ENCODE measurements at places on chromosomes 3 and 15. TPM values are rescaled to one million over a fixed set of nuclear protein-coding genes. Genes with fewer than 3 reads are reported as not detected.

The HES1 gene
- total RNA-seq: 59.3 TPM

The PP2D1 gene
- total RNA-seq: not detected

The SLC6A1 gene
- total RNA-seq: 0.55 TPM

GRCh38 chr3:55169161-55169560 lies 241.3 kb upstream of the LRTM1 start:
- no peak overlapping the region for H3K27ac ChIP-seq
- no peak for DNase-seq
- no peaks in the 10 kb centered on the region for H3K36me3 ChIP-seq
- H3K27me3 ChIP-seq: no peaks in the 10 kb centered on the region

DNA sequence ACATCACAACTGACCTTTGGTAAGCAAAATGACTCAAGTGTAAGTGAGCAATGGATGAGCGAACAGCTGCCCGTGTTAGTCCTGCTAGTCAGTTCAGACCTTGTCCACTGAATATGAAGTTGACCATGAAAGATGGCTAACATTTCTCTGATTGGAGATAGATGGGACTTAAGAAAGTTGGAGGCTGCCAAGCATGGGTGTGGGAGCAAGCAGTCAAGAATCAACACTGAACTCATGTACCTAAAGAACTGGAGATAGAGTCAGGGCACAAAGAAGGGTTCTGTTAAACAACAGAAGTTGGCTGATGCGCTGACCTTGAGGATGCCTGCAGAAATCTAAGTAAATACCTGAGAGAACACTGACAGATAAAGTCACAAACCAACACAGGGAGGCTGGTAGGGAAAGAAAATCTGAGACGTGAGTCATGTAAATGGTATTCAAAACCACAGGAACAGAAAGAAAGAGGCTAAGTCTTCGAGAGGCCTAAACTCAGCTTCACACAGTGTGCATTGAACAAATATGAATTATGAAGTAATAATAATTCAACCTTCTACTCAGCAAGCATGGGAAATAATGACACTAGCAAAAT lies 30.7 kb upstream of the ANPEP start:
- DNase-seq: no peak
- H3K4me3 ChIP-seq: no peak overlapping the region
- H3K36me3 ChIP-seq: no peaks in the 10 kb centered on the region
- no peaks in the 10 kb centered on the region for H3K27me3 ChIP-seq
- H3K27ac ChIP-seq: no peak overlapping the region

DNA sequence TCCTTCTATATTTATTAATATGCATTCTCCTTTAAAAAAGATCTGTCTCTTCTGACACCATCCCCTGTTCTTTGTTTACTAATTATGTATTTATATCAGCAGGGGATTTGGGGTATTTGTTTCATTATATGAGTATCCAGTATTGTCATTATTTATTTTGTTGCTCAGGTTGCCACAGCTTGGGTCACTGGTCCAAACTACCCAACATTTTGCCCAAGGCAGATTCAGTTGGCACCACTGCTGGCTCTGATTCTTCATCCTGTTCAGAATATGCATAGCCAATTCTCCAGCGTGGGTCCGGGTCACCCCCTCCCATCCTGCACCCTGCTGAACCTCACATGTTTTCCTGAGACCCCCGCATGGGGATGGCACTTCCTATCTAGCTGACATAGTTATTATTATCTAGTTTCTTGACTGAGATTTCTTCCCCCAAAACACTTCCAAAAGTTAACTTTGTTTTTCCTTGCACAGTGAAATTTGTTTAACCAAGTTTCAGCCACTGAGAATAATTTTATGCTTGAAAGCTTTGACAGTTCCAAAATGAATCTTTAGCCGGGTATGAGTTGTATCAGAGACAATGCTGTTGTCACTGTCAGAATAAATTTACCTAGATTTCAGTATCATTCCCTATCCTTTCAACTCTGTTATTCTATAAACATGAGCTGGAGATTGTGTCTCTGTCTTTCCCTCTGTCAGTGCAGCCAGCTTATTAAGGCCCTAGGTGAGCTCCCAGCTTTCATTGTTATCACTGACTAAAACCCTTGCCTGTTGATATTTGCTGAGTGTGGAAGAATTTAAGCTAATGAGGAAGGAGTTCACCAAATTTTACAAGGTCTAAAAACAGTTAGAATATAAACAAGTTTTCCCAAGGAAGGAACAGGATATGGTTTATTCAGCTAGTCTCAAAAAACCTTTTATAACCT lies 70.3 kb downstream of the TGFBR2 start:
- no peak for DNase-seq
- no peaks in the 10 kb centered on the region for H3K27me3 ChIP-seq

- H3K27me3 ChIP-seq: no peaks in the 10 kb centered on the region
- no peak for DNase-seq
- H3K4me1 ChIP-seq: no peaks in the 10 kb centered on the region
- no peaks in the 10 kb centered on the region for H3K36me3 ChIP-seq
- H3K27ac ChIP-seq: no peak overlapping the region
These were observed 75.6 kb upstream of the NAALADL2 start for GRCh38 chr3:174783502-174783901.

- H3K4me1 ChIP-seq: peaks cover 19% of the 10 kb centered on the region
- no peaks in the 10 kb centered on the region for H3K36me3 ChIP-seq
- no peak overlapping the region for H3K4me3 ChIP-seq
These were observed 70.0 kb upstream of the HEG1 start for GRCh38 chr3:125125821-125126245.

DNA sequence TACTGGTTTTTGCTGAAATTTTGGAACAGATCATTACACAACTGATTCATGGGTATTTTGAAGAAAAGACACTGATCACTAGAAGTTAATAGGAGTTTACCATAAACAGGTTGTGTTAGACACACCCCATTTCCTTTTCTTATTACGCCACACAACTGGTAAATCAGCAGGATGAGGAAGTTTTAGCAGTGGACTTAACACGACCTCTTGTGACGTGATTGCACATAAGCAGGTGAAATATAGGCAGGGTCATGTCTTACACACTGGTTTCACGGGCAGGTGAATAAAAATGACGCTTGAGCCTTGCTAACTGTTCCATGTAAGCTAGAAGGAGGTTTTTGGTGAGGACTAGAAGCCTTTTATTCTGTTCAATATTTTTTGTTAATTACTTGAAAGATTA lies 27.1 kb upstream of the TPRG1 start:
- no peak for DNase-seq
- H3K4me3 ChIP-seq: no peak overlapping the region
- H3K36me3 ChIP-seq: no peaks in the 10 kb centered on the region

Measured in adrenal gland (tissue), 19 donors.